Stimulated activated naive CD4-positive, alpha-beta T cell treated with Interleukin-2 at 50 U/mL for 16 hours (primary cell): ENCODE measurements at places on chromosomes 12 and 14.

- DNase-seq, result peak; percentile 23
Measured at GRCh38 chr14:61438860-61439765, 117.7 kb downstream of the PRKCH start.

- no peak for DNase-seq
Measured at GRCh38 chr12:125552295-125552694, 487.1 kb downstream of the AACS start.

DNA sequence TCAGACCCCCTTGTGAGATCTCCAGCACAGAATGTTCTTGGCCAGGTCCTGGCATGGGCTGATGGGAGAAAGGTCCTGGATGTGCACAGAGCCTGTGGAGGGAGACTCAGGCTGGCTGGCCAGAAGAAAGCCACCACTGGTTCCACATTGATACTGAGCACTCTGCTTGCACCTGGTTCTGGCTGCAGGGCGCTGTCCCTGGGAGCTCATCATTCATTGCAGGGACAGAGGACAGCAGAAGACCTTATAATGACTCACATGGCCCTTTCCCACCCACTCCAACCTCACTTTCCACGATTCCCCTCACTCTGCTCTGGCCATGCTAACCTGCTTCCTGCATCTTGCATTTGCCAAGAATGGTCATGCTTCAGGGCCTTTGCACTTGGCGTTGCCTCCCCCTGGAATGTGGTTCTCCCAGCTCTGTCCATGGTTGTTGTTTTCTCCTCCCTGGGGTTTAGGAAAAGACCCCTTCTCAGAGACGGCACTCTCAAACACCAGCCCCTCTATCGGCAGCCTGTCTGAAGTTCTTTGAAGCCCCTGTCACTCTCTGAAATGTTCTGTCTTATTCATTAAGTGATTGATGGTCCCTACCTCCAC lies 10.3 kb downstream of the KRT7 start:
- no peak for DNase-seq

- peak; percentile 19 for DNase-seq
Measured at GRCh38 chr12:120249875-120250795, 15.4 kb downstream of the PXN start.

- DNase-seq, result no peak
Measured at GRCh38 chr12:58285551-58285950, 344.2 kb downstream of the ATP23 start.

- DNase-seq, result no peak
Measured at GRCh38 chr12:6207259-6207925, 7.2 kb downstream of the CD9 start.

- no peak for DNase-seq
Measured at GRCh38 chr12:30978639-30979038, 52.1 kb downstream of the TSPAN11 start.

DNA sequence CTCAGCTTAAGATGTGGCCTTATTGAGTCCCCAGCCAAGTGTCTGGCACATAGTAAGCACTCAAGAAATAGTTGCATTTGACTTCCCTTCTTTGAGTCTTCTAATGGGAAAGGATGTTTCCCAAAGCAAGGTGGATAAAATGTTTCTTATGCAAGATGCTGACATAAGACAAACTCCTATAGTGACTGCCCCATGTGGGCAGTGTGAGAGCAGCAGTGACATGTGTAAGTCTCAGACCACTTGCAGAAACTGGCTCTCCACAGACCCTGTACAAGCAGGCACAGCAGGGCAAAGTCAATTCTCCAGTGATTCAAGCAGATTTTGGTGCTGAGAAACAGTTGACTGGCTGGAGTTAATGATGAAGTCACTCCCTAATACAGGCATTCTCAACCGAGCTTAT lies 255.3 kb downstream of the ANO2 start:
- no peak for DNase-seq

GRCh38 chr12:65025136-65025535 lies 96.0 kb downstream of the WIF1 start:
- no peak for DNase-seq

DNA sequence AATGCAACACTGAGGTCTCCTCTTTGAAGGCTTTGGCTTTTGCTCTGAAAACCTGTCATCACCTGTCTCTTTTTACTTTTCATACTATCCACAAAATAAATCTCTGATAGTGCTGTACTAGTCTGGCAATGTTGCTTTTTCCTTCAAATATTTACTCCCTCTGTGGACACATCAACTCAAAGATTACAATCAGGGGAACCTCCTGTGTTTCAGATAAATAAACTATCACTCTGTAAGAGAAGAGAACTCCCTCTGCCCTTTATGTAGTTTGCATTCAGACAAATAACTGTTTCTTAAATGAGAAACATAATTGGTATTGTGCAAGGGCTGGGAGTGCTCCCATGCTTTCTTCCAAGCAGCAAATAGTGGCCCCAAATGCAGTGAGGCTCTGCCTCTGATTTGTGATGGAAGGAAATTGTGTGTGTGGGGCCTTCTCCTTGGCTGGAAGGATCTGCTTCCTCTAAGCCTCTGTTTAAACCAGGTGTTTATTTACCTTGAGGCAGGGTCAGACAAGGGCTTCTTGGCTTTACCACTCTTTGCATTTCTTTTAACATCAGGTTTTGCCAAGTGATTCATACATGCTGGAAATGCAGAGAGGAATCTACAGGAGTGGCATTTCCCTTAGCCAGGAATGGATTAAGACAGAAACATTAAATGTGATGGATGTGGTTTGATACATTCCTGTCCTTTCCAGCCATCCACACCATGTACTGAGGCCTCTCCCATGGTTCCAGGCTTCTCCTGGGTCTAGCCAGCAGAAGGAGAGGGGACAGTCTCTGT lies 69.0 kb downstream of the AKAP6 start:
- no peak for DNase-seq

DNA sequence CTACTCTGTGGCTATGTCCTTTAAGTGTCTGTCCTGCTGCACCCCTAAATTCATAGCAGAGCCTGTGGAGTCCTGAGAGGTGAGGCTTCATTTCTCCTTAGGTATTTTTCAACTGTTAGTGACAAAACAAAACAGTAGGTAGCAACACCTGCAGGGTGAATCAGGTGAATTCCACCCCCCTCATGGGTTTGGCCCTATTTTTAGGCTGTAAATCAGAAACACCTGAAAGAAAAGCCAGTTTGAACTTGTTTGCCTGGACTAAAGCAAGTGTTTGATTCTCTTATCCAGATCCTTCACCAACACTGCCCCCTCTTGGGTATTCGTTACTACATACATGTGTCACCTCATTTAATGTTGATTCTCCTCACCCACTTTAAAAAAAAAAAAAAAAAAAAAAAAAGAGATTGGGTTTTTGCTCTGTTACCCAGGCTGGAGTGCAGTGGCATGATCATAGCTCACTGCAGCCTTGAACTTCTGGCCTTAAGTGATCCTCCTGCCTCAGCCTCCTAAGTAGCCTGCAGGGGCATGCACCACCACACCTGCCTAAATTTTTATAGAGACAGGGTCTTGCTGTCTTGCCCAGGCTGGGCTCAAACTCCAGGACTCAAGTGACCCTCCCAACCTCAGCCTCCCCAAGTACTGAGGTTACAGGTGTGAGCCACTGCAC lies 10.3 kb downstream of the TBPL2 start:
- DNase-seq, result no peak

DNA sequence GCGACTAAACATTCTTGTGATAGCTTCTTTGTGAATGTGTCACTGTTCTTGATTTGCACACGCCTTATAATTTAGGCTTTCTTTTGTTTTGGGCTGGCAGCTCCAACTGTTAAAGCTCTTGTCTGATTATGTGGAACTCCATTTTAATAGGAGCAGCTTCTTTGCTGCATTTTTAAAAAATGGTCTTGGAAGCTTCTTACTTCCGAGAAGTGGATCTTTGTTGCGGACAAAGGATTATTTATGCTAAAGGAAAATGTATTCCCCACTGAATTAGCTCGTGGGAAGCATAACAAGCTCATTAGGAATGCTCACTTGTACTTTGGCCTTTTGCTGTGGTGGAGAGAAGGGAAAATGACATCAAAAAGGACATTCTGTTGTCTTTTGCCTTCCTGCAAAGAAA lies 20.0 kb downstream of the GAS2L3 start:
- no peak for DNase-seq

GRCh38 chr12:88935856-88936255 lies 355.6 kb upstream of the KITLG start:
- no peak for DNase-seq

- DNase-seq, result no peak
Measured at GRCh38 chr12:79203058-79203647, 338.6 kb downstream of the SYT1 start.
